ENCODE measurements at places on chromosomes 7 and 10.
A peak's percentile ranks its signal among the peaks of the same experiment; 100 is the strongest.

GRCh38 chr7:140304191-140304799, 94.0 kb downstream of the SLC37A3 start:
- DNase-seq, result no peak

- DNase-seq, result peak; percentile 86
Observed at GRCh38 chr7:151248346-151249033, at the start of gene SMARCD3. SMARCD3 (minus strand) TSS chr7:151248694; CDS start chr7:151248562, 132 bp downstream.

GRCh38 chr10:129785536-129785981, 178.5 kb downstream of the EBF3 start:
- no peak for DNase-seq

- no peak for DNase-seq
Observed at GRCh38 chr7:87152897-87153641, 816 bp downstream of the DMTF1 start.

- no peak for DNase-seq
Observed at GRCh38 chr7:108057951-108058481, 55.1 kb upstream of the LAMB1 start.

GRCh38 chr7:20797462-20798080, 10.9 kb upstream of the SP8 start:
- no peak for DNase-seq

GRCh38 chr10:7383442-7383841, 27.4 kb downstream of the SFMBT2 start:
- no peak for DNase-seq

DNA sequence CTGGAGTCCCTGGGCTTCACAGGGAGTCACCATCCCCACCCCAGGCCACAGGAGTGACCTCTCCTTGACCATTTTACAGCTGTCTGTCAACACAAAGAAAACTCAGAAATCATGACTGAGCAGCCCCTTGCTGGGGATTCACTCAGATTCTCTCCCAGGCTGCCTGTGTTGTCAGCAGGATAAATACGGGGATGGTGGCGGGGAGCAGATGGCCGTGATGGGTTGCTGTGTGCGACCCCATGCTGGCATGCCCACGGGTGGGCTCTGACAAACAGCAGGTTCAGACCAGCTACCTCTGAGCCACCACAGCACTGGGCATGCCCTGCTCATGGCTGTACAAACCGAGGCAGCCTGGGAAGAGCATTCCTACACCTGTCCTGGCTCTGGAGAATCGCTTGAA, 136.1 kb downstream of the SLIT1 start:
- no peak for DNase-seq

DNA sequence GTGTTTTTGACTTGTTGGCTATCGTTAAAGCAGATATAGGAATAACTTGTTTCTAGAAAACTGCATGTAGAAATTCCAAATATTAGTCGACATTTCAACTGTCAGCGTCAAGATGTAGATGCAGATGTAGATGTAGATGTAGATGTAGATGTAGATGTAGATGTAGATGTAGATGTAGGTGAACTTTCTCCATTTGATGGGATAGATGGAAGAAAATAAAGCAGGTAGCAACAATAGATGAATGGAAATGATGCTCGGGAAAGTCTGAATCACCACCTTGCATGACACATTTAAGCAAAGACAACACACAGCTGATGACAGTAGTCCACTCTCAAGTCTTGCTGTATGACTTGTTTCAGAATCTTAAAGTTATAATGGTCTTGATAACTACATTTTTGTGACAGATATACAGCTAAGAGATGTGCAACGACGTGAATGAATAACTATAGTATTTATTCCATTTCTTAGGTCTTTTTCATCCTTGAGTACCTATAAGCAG, 53.5 kb downstream of the SND1 start:
- DNase-seq, result no peak

GRCh38 chr10:79361726-79362397, 14.6 kb downstream of the PPIF start:
- no peak for DNase-seq

GRCh38 chr7:41886262-41886900, 183.5 kb upstream of the INHBA start:
- DNase-seq, result no peak

- no peak for DNase-seq
Observed at GRCh38 chr7:106795877-106796231, 69.2 kb upstream of the PIK3CG start.

DNA sequence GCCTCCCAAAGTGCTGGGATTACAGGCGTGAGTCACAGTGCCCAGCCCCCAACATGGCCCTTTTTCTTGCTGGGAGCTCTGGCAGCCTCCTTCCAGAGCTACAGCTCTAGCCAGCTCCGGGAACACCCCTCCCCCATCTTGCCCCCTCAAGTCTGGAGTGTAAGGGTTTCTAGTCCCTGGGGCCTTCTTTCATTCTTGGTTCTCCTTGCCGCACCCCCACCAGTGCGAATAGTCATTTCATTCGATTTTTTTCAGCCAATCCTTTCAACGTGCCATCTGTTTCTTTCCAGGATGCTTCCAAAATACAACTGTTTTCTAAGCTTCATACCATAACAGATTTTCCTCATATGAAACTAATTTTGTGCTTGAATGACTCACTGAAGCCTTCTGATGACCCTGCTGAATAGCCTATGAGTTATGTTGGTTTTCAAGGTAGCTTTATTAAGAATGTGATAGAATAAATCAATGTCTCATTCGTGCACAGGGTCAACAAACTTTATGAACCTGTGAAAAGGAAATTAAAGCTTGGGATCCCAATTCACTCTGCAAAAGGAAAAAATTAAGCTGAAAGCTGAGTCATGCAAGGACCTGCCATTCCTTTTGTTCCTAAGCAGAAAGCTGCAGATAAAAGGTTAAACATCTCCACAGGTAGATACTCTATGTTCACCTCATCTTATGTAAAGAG, 38.6 kb downstream of the CDC14C start:
- DNase-seq, result no peak

Measured in frontal cortex (tissue), 4 donors.